Ovary (tissue), 10 donors: ENCODE measurements at places on chromosomes 2 and 18.

- no peaks in the 10 kb centered on the region for H3K4me1 ChIP-seq
- H3K27ac ChIP-seq = no peak overlapping the region
- no peak overlapping the region for H3K4me3 ChIP-seq
- no peaks in the 10 kb centered on the region for H3K36me3 ChIP-seq
- no peaks in the 10 kb centered on the region for H3K27me3 ChIP-seq
Observed at GRCh38 chr2:100619951-100620350, 57.2 kb downstream of the PDCL3 start.

DNA sequence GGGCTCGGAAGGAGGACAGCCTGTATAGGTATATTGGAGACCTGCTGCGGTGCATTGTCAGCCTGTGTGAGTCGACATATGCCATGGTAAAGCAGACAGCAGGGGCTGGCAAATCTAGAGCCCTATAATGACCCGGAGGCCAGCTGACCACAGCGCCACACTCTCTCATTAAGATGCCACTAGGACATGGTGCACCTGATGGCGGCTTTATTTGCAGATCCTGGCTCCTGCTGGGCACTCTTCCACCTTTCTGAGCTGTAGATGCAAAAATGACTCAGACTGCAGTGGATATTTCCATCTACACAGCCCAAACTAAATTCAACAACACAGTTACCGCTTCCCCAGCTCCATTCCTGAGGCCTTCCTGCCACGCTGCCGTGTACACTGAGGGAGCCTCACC is 389.9 kb downstream of the TNS1 start:
- no peaks in the 10 kb centered on the region for H3K36me3 ChIP-seq
- no peak overlapping the region for H3K4me3 ChIP-seq
- H3K4me1 ChIP-seq = peaks cover 2% of the 10 kb centered on the region
- no peaks in the 10 kb centered on the region for H3K27me3 ChIP-seq
- H3K27ac ChIP-seq = no peak overlapping the region

DNA sequence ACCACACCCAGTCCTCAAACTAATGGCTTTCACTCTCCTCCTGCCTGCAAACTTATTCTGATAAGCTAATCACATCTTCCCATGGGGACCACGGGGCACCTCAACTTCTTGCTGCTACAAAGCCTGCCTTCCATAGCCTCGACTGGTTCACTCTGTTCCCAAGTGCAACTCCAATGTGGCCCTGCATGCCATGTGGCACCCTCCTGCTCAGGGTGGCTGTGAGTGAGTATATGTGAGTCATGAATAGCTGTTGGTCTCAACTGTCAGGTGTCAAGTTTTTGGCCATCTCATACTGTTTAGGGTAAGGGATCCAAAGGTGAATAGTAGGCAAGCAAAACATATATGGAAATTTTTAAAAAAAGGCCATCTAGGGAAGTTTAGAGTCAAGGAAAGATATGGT is 276.1 kb upstream of the DCC start:
- H3K27me3 ChIP-seq = no peaks in the 10 kb centered on the region
- no peak overlapping the region for H3K4me3 ChIP-seq
- no peaks in the 10 kb centered on the region for H3K4me1 ChIP-seq
- no peak for DNase-seq
- H3K27ac ChIP-seq = no peak overlapping the region
- no peaks in the 10 kb centered on the region for H3K36me3 ChIP-seq

GRCh38 chr2:78263571-78263970 is 741.4 kb upstream of the LRRTM4 start:
- DNase-seq = no peak
- no peaks in the 10 kb centered on the region for H3K27me3 ChIP-seq
- H3K27ac ChIP-seq = no peak overlapping the region

GRCh38 chr2:189249901-189250300 is 70.3 kb upstream of the COL5A2 start:
- no peaks in the 10 kb centered on the region for H3K27me3 ChIP-seq
- peaks cover 8% of the 10 kb centered on the region for H3K4me1 ChIP-seq
- no peak for DNase-seq
- no peak overlapping the region for H3K4me3 ChIP-seq

DNA sequence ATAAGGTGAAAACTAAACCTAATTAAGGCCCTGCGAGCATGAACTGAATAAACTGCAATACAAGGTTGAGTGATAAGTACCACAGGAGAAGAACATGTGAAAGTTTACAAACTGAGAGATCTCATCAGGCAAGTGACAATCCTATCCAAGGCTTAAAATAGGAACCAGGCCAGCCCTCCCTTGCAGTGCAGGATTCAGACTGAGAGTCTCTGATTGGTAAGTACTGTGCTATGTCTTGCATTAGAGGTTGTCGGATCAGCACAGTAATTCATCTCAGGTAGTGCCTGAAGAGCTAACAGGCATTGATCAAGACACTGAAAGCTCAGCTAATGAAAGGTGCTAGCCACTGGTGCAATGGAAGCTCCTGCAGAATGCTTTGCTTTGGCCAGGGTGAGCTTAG is 801.7 kb upstream of the ID2 start:
- no peaks in the 10 kb centered on the region for H3K4me1 ChIP-seq
- no peak for DNase-seq
- H3K27ac ChIP-seq = no peak overlapping the region
- no peaks in the 10 kb centered on the region for H3K27me3 ChIP-seq
- H3K4me3 ChIP-seq = no peak overlapping the region

GRCh38 chr2:201983174-201983573 is 50.5 kb upstream of the FZD7 start:
- H3K36me3 ChIP-seq = no peaks in the 10 kb centered on the region
- no peak overlapping the region for H3K27ac ChIP-seq
- peaks cover 7% of the 10 kb centered on the region for H3K4me1 ChIP-seq
- no peaks in the 10 kb centered on the region for H3K27me3 ChIP-seq
- DNase-seq = no peak

DNA sequence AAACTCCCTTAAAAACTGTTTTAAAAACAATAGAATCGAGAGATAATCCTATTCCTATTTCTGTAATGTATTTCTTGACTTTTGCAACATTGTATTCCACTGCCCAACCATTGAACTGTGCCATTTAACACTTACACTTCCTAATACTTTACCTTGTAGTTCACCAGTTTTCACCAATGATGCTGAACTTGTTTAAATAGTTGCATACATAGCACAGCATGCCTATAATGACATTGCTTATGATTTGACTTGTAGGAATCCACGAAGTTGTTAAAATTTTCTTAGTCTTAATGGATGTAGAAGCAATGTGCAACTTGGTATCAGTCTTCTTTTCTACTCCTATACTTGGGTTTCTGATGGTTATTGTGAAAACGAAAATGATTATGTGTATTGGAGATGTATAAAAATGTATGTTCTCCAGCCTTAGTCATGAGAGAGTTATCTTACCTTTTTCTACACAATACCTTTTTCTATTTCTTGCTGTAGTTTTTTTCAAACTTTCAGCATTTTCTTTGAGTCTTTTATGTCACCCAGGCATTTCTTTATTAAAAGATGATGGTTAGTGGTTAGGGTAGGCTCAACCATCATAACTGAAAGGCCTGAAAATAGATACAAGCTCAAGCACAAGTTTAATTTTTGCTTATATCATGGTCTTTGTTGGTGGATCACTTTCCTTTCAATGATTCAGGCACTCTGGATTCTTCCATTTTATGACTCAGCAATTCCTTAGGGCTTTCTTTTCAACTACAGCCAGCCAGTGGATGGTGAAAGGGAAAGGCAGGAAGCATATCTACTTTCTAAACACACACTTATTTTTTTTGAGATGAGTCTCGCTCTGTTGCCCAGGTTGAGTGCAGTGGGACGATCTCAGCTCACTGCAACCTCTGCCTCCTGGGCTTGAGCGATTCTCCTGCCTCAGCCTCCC is 9.4 kb downstream of the GPD2 start:
- H3K27ac ChIP-seq = no peak overlapping the region
- H3K27me3 ChIP-seq = no peaks in the 10 kb centered on the region
- H3K4me3 ChIP-seq = no peak overlapping the region
- DNase-seq = no peak
- peaks cover 3% of the 10 kb centered on the region for H3K4me1 ChIP-seq
- no peaks in the 10 kb centered on the region for H3K36me3 ChIP-seq

DNA sequence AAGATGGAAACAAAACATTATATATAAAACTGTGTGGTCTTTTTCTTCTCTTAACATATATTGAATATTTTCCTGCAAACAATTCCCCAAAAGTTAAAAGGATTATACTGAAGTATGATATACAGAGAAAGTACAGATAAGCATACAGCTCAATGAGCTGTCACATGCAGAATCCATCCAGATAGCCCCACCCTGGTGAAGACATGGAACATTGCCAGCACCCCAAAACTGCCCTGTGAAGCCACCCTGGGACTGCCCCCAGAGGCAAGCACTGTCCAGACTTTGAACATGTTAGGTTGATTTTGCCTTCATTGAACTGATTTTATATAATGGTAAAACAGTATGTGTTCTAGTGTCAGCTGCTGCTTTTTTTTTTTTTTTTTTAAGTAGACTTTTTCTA is 112.3 kb upstream of the IL1R2 start:
- H3K4me1 ChIP-seq = no peaks in the 10 kb centered on the region
- H3K4me3 ChIP-seq = no peak overlapping the region
- no peak overlapping the region for H3K27ac ChIP-seq

DNA sequence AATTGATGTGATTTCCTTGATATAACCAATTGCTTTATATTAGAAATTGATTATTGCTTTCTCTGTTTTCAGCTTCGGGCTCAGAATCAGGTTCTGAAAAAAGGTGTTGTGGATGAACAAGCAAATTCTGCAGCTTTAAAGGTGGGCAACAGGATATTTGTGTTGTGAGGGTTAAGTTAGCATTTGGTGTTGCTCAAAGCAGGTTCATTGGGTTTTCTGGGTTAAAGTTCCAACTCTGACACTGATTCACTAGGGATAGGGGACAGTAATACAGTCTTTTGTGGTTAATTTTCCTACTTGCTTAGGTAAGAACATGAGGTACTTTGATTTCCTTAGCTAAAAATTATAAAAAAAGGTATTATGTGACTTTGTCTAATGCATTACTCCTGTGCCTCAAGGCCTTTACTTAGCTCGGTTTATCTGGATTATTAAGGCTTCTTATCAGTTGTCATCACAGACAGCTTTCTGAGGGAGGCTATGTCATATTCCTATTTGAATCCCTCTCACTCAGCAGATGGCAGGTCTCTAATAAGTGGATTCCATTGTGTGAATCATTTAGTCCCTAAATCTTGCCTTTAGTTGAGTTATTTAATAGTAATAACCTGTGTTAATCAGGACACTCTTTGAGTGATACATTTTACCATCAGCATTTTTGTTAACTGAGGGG is 78.9 kb upstream of the STON1 start:
- no peaks in the 10 kb centered on the region for H3K36me3 ChIP-seq
- no peak for DNase-seq
- no peak overlapping the region for H3K27ac ChIP-seq
- no peak overlapping the region for H3K4me3 ChIP-seq
- H3K27me3 ChIP-seq = no peaks in the 10 kb centered on the region

DNA sequence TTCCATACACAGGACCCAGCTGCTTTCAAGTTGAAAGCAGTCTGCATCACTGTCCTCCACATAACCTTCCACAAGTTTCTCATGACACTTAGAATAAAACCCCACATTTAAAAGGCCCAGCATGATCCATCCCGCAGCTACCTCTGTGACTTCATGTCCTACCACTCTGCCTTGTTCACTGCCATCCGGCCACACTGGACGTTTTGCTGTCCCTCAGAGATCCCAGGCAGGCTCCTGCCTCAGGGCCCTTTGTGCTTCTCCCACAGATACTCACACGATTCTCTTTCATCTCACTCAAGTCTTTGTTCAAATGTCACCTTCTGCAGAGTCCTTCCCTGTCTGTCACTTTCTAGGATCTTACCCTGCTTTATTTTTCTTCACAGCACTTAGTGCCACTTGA is 232.9 kb upstream of the BOD1L2 start:
- H3K27me3 ChIP-seq = no peaks in the 10 kb centered on the region
- no peaks in the 10 kb centered on the region for H3K4me1 ChIP-seq
- no peaks in the 10 kb centered on the region for H3K36me3 ChIP-seq
- no peak overlapping the region for H3K4me3 ChIP-seq

- H3K27me3 ChIP-seq = no peaks in the 10 kb centered on the region
- no peaks in the 10 kb centered on the region for H3K36me3 ChIP-seq
- H3K4me3 ChIP-seq = no peak overlapping the region
- no peak overlapping the region for H3K27ac ChIP-seq
- peaks cover 5% of the 10 kb centered on the region for H3K4me1 ChIP-seq
Observed at GRCh38 chr2:278927-279320, 9.0 kb downstream of the ALKAL2 start.

GRCh38 chr2:216752855-216753505 is 57.6 kb upstream of the IGFBP5 start:
- H3K27ac ChIP-seq = no peak overlapping the region
- H3K4me3 ChIP-seq = no peak overlapping the region
- DNase-seq = no peak

GRCh38 chr2:9308186-9308955 is 101.8 kb downstream of the ASAP2 start:
- H3K27ac ChIP-seq = no peak overlapping the region
- DNase-seq = no peak
- H3K4me1 ChIP-seq = peaks cover 9% of the 10 kb centered on the region
- H3K4me3 ChIP-seq = no peak overlapping the region
- no peaks in the 10 kb centered on the region for H3K36me3 ChIP-seq

DNA sequence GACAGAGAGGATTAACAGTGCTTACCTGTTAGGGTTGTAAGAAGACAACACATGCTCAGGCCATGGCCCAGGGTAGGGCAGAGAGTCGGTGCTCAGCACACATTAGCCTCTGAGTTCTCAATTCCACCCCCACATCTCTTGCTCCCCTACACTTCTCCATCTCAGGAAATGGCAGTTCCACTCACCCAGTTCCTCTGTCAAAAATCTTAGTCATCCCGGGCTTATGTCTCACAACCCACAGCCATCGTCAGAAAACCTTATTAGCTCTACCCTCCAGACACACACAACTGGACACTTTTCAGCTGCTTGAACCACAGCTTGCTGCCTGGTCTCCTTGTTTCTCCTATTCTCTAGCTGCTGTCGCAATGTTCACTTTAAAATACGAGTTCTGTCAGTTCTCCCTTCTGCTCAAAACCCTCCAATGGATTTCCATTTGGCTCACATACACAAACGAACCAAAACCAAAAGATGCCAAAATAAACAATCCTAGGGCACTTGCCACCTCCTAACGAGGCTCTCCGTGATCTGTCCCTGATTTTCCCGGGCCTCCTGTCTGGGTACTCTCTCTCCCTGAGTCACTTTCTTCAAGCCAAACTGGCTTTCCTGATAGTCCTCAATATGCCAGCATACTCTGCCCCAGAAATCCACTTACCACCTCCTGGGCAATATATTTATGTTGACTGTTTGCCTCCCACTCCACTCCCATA is 89.7 kb downstream of the KCTD1 start:
- no peak for DNase-seq
- no peaks in the 10 kb centered on the region for H3K36me3 ChIP-seq
- no peaks in the 10 kb centered on the region for H3K27me3 ChIP-seq
